ENCODE measurements at places on chromosomes 12 and 14.
A peak's percentile ranks its signal among the peaks of the same experiment; 100 is the strongest.

GRCh38 chr14:74302152-74302628 lies 544 bp downstream of the ABCD4 start:
- peak; percentile 50 for DNase-seq

DNA sequence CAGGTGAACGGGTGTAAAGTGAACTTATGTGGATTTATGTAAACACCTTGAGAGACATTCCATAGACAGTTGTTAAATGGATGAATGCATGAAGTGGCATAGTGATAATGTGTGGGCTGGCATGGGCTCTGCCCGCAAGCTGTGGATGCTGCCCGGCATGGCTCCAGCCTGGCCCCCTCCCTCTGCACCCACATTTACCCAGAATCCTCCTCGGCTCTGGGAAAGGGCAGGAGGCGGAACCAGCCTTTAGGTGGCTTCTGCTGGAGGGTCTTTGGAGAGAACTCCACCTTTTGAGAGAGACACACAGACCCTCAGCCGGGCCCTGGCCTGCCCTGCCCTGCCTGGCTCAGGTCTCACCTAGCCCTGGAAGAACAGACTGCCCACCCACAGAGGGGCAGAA lies 18.7 kb downstream of the RASAL1 start:
- DNase-seq, result peak; percentile 34

DNA sequence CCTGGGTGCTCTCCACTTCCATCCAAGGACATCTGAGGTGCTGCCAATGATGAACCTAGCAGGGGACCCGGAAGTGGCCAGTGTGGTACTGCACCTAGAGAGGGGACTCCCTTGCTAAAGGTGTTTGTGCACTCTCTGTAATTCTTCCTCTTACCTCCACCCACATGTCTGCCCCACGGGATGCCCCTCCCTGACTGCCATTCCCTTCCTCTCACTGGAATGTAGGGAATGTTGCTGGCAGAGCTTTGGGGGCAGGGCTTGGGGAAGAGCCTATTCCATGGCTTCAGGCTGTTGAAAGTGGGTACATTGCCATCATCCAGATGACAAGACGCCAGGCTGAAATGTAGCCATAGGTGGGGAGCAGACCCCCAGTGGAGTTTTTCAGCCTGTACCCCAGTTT lies 153.2 kb downstream of the SMOC1 start:
- no peak for DNase-seq

- DNase-seq, result peak; percentile 21
Measured at GRCh38 chr12:7093892-7094291, 1.6 kb upstream of the C1R start.

GRCh38 chr12:70798016-70798783 lies 122.3 kb downstream of the PTPRR start:
- no peak for DNase-seq

DNA sequence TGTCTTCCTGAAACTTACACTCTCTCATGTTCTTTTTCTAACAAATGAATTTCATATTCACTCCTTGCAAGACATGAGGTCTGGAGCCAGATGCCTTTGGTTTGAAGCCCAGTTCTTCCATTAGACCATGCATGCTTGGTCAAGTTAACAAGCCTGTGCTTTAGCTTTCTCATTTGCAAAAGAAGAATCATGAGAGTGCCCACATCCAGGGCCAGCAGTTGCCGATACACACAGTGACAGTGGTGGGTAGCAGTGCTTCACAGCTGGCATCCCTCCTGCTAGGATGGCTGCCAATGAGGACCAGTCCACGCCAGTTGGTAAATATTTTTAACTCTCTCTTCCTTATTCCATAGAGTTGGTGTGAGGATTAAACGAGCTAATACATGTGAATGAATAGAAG lies 163.1 kb downstream of the PHLDA1 start:
- DNase-seq, result no peak

- no peak for DNase-seq
Measured at GRCh38 chr12:62618319-62618718, 151.7 kb downstream of the MON2 start.

DNA sequence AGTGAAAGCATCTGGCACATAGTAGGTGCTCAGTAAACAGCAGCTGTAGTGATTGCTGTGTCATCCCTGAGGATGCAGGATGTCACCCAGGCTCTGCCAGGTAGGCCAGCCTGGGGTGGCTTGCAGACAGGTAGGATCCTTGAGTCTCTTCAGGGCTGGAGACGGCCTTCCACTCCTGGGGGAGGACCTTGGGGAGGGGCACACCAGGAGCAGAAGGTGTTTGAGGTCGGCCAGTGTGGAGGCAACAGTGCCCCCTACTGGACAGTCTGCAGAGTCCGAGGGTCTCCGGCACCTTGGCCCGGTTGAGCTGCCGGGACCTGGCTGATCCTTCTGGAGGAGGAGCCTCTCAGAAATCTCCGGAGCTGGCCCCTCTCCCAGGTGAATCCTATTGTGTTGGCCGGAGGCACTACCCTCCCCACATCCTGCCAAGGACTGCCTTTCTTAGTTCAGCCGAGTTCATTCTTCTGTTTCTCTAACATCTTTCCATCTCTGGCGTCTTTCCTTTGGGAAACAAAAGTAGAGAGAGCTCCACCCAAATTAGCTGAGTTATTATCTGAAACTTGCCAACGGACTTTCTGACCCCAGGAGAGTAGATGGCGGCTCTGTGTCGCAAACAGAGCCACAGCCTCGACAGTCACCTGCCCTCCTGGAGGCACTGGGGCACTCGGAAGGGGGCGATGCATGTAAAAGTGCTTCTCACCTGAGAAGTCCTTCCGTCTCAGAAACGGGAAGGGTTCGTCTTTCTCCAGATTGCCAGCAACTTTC lies 41.8 kb upstream of the CLMN start:
- DNase-seq, result peak; percentile 39
